Heart left ventricle (tissue), 16 donors: ENCODE measurements at places on chromosomes 4 and X. TPM values are rescaled to one million over a fixed set of nuclear protein-coding genes. Genes with fewer than 3 reads are reported as not detected.

Gene AVPR2
- total RNA-seq, result 2.9 TPM

Gene BGN
- total RNA-seq, result 95.9 TPM

Gene DCAF8L1
- not detected for total RNA-seq

Gene EDA
- total RNA-seq, result 5.4 TPM

Gene DSPP
- total RNA-seq, result not detected

Gene FATE1
- total RNA-seq, result 0.37 TPM

Gene RAB40AL
- total RNA-seq, result not detected

Gene ATP2B3
- not detected for total RNA-seq

DNA sequence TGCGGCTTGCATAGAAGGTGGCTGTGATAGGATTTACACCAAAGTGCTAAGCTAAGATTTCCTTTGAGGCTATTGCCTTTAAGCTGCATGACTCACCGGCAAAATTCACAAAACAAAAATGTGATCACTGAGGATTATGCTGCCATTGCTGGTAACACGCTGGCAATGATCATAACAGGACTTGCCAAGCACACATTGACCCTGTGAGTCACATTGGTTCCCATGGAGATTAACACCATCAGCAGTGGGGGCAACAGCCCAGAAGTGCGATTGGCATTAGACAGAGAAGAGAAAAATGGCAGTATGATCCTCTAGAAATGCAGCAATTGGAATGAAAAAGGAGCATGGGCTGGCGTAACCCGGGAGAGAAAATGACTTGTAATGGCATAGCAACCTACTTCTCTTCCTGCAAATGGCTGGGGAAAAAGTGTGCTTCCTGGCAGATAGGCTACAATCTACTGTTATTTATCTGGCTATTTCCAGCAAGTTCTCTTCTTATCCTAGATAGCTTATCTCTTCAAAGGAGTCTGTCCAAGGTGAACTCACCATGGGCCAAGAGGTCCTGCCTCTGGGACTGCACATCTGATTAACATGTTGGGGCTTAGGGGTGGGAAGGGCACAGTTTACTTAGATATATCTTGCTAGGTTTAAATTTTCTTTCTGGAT is 314.2 kb upstream of the IGFBP7 start:
- H3K27me3 ChIP-seq, result no peaks in the 10 kb centered on the region
- DNase-seq, result no peak
- H3K27ac ChIP-seq, result no peak overlapping the region
- no peak overlapping the region for H3K4me3 ChIP-seq

DNA sequence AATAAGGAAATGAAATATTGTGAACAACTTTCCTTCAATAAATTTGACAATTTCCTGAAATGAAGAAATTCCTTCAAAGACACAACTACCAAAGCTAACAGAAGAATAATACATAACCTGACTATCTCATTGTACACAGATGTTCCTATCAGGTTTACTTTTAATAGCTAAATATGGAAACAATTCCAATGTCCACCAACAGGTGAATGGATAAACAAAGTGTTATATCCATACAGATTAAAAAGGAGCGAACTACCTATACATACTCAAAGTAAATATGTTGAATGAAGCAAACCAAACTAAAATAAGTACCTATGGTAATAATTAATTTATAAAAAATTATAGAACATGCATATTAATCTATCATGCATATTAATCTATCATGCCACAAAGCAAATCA is 554.9 kb downstream of the PPP4R3C start:
- no peaks in the 10 kb centered on the region for H3K4me1 ChIP-seq
- no peaks in the 10 kb centered on the region for H3K27me3 ChIP-seq
- H3K4me3 ChIP-seq, result no peak overlapping the region

- no peaks in the 10 kb centered on the region for H3K27me3 ChIP-seq
- no peaks in the 10 kb centered on the region for H3K4me1 ChIP-seq
- H3K27ac ChIP-seq, result no peak overlapping the region
- no peak overlapping the region for H3K4me3 ChIP-seq
Measured at GRCh38 chr4:102843273-102843672, 15.9 kb upstream of the UBE2D3 start.

- no peaks in the 10 kb centered on the region for H3K27me3 ChIP-seq
- H3K27ac ChIP-seq, result no peak overlapping the region
- no peaks in the 10 kb centered on the region for H3K36me3 ChIP-seq
Measured at GRCh38 chrX:129318375-129318774, 204.9 kb downstream of the SMARCA1 start.

DNA sequence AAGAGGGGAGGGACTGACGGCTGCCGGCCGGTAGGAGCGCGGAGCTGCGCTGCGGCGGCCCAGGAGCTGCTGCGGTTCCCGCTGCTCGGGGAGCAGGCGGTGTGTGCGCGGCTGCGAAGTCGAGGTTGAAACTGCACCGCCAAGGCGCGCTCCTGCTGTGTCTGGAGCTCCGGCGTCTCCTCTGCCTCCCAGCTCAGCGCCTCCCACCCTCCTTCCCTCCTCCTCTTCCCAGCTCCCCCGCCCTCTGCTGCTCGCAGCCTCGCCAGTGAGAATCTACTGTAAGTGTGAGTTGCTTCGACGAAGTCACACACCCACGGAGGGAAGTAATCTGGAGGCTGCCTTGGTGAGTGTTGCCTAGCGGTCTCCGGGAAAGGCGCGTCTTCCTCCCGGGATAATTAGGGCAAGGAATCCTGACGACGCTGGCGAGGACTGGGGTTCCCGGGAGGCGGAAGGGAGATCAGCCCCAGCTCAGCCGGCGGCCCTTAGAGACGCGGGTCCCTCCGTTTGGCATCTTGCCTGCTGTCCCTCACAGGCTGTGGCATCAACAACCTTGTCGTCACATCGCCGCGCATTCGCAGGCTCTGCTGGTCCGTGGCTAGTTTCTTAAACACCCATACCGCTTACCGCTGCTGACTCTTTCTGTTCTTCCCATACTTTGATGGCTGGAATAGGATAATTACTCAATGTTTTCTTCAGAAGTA is at the start of gene EPHA5:
TSS of gene EPHA5 (minus strand) at position 159 of the 701 bp plus-strand sequence. CDS start 747 bp downstream, outside the sequence.
- H3K4me3 ChIP-seq, result peak within 1 kb of the TSS; percentile 58
- H3K4me1 ChIP-seq, result no peaks in the 10 kb centered on the region
- peak; percentile 55 for DNase-seq

DNA sequence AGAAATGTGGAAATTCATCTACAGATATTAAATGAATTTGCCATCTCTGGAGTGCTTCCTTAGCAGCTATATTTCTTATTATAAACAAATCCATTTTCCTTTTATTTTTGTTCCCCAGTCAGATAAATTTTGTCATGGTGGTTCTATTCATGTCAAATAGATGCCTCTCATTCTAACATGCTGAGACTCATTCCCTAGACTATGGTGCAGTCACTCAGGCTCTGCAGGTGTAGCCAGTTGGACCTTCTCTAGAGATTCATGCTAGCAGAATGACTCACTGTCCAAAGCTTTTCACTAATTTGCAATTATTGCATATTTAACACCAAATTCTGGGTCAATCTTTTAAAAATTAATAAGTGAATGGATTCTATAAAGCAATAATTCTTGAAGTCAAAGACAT is 1392.7 kb downstream of the PCDH7 start:
- no peak for DNase-seq
- no peak overlapping the region for H3K27ac ChIP-seq
- no peaks in the 10 kb centered on the region for H3K36me3 ChIP-seq
- no peaks in the 10 kb centered on the region for H3K27me3 ChIP-seq
- H3K4me3 ChIP-seq, result no peak overlapping the region
- H3K4me1 ChIP-seq, result no peaks in the 10 kb centered on the region

DNA sequence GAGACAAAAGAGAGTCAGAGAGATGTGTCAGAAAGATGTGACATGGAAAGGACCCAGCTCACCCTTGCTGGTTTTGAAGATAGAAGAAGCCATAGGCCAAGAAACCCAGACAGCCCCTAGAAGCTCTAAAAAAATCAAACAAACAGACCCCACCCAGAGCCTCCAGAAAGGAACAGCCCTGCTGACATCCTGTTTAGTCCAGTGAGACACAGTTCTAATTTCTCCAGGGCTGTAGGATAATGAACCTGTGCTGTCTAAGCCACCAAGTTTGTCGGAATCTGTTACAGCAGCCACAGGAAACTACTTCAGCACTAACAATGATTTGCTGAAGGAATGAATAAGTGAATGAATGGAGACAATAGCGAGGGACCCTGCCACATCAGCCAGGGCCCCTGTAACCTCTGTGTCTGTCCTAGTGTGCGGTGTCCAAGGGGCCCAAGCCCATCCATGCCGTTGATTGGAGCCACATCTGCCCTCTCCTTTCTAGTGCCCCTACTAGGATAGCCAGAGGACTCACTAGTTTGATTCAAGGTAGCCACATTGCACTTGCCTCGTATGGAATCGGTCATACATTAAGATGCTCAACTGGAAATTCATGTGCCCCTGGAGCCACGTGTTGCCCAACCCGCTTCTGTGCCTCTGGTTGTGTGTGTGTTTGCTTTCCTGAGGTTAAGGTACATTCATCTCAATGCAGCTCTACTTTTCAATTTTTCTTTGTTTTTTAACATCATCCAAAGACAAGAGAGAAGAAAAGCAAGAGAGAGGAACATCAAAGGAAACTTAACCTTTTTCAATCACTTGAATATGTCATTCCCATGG is 32.5 kb upstream of the SLC2A9 start:
- no peaks in the 10 kb centered on the region for H3K27me3 ChIP-seq
- no peak overlapping the region for H3K4me3 ChIP-seq
- H3K4me1 ChIP-seq, result no peaks in the 10 kb centered on the region
- no peaks in the 10 kb centered on the region for H3K36me3 ChIP-seq

DNA sequence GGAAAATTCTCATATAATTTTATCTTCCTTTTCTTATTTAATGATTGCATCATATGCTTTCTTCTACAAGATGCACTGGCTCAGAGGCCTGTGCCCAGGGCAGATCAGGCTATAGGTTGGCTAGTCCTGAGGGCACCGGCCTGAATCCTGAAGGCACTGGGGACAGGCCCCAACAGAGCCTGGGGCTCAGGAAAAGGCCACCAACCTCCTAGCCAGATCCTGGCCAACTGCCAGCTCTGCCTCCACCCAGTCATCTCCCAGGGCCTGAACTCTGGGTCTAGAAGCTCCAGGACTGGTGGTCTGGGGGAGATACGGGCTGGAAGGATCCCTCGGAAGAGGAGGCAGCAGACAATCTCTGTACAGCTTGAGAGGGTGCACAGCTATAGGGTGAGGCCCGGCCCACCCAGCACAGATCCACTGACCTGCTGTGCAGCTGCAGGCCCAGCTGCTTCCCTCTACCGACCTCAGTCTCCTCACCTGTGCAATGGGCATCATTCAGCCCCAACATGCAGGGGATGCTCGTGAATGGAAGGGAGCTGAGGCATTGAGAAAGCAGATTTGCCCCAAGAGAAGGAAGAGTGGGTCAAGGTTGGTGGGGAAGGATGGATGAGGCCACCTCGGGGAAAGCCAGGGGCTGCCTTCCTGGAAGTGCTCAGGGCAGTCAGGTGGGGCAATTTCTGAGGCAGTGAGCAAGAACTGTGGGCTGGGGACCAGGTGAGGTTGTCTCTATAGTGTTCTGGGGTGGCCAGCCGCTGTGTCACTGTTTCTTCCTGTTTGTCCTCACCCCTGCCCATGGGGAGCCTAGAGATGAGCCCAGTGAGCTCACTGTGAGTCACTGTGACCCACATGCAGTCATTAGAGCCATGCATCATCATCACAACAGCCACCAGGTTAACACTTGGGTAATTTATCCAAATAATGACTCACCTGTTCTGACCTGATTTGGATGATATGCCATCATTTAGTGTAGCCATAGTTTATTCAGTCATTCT is 22.4 kb upstream of the XAGE2 start:
- no peak overlapping the region for H3K4me3 ChIP-seq
- H3K27me3 ChIP-seq, result no peaks in the 10 kb centered on the region

DNA sequence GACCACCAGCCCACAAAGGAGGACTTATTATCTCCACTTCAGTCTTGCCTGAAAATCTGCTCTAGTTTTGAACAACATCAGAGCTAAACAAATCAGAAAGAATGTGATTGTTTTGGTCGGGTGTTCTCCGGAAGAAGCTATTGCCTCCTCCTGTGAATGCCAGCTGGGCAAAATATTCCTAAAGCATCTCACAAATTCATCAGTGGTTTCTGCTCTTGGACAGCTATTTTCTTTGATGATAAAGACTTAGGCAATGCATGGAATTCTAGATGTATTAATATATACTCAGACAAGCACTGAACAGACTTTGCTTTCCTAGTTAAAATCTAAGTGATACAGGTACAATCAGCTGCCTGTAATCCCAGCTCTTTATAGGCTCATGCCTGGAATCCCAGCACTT is 71.8 kb downstream of the ASMT start:
- H3K27me3 ChIP-seq, result no peaks in the 10 kb centered on the region
- no peaks in the 10 kb centered on the region for H3K4me1 ChIP-seq
- no peaks in the 10 kb centered on the region for H3K36me3 ChIP-seq
- H3K4me3 ChIP-seq, result no peak overlapping the region
- DNase-seq, result no peak

DNA sequence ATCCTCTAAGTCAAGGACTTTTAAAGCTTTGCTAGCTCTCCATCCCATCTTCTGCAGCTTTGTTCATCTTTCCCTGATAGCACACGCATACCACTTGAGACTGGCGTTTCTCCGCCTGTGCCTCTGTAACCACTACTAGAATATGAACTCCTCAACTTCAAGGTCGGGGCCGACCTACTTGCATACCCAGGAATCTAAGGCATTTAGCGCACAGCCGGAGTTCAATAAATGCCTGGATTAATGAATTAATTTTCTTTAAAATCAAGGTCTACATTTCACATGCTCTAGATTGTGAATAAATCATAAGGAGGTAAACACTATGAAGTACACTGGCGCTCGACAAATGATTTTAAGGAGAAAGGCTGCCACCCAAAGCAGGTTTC is 89.3 kb downstream of the HNRNPD start:
- no peak for DNase-seq
- H3K4me1 ChIP-seq, result peaks cover 5% of the 10 kb centered on the region
- peak overlapping the region; percentile 60 for H3K4me3 ChIP-seq
- no peaks in the 10 kb centered on the region for H3K36me3 ChIP-seq
- no peaks in the 10 kb centered on the region for H3K27me3 ChIP-seq
- no peak overlapping the region for H3K27ac ChIP-seq

DNA sequence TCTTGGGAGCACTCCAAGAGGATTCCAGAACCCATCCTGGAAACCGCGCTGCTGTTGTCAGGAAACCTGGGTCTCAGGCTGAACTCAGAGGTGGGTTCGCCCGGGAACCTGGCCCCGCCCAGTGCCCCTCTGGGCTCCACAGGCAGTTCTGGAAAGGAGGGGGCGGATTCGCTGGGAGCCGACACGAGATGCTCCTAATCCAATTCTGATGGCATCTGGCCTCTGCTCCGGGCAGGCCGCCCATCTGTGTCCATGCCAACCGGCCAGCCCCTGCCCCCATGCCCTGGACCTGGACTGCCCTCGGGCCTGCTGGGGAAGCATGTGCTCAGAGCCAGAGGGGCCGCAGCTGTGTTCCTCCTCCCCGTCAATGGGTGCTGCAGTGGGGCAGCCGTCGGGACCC is 21.0 kb downstream of the ATP2B3 start:
- H3K4me1 ChIP-seq, result no peaks in the 10 kb centered on the region
- no peaks in the 10 kb centered on the region for H3K27me3 ChIP-seq
- no peak for DNase-seq
- H3K4me3 ChIP-seq, result no peak overlapping the region
- H3K27ac ChIP-seq, result no peak overlapping the region

GRCh38 chrX:45003085-45003484 is 130.1 kb downstream of the KDM6A start:
- peaks cover 4% of the 10 kb centered on the region for H3K4me1 ChIP-seq
- H3K27ac ChIP-seq, result no peak overlapping the region
- no peaks in the 10 kb centered on the region for H3K36me3 ChIP-seq

GRCh38 chr4:83318666-83319065 is 16.0 kb downstream of the HPSE start:
- no peaks in the 10 kb centered on the region for H3K4me1 ChIP-seq
- no peak overlapping the region for H3K27ac ChIP-seq

GRCh38 chr4:71235311-71236201 is 103.3 kb upstream of the SLC4A4 start:
- peak; percentile 38 for DNase-seq
- no peaks in the 10 kb centered on the region for H3K27me3 ChIP-seq
- peak overlapping the region; percentile 68 for H3K27ac ChIP-seq
- no peaks in the 10 kb centered on the region for H3K4me1 ChIP-seq
- H3K36me3 ChIP-seq, result no peaks in the 10 kb centered on the region
- H3K4me3 ChIP-seq, result peak overlapping the region; percentile 31
